ENCODE measurements at places on chromosomes 2 and 18.

DNA sequence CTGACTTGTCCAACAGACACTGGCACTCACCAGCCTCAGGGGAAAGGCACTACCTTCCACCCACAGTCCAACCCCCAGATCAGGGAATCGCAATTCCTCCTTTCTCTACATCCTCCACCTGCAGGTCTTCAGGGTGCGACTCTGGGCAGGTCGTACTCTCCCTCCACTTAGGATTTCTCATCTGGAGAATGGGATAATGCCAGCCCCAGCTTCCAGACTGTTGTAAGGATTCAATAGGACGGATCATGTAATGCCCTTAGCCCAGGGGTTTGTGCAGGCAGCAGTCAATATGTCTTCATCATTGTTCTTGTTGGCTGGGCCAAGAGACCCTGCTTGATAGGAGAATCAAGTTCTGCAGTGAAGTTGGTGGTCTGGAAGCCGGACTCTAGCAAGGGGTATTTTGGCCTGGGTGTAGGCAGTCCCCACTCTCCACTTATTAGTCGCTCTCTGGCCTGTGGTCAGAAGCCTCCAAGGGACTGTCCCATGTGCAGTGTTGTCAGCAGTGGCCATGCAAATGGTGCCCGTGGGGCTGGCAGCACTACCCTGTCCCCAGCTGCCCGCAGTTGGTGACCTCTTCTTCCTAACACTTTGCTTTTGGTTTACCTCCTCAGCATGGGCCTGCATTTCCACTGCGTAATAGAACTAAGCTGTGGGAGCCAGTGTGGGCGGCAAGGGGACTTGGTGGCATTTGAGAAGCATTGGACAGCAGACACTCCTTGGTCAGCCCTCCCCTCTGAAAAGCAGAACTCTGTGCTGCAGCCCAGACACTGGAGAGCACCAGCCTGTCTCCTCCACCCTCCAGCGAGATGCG is 172.4 kb upstream of the HS6ST1 start:
- H3K4me1 ChIP-seq: peaks cover 7% of the 10 kb centered on the region
- H3K27me3 ChIP-seq: no peaks in the 10 kb centered on the region

- no peaks in the 10 kb centered on the region for H3K4me1 ChIP-seq
- DNase-seq: no peak
- no peak overlapping the region for H3K4me3 ChIP-seq
- H3K27me3 ChIP-seq: no peaks in the 10 kb centered on the region
- H3K27ac ChIP-seq: no peak overlapping the region
- no peaks in the 10 kb centered on the region for H3K36me3 ChIP-seq
These were observed 141.5 kb downstream of the OSR1 start for GRCh38 chr2:19216676-19217602.

DNA sequence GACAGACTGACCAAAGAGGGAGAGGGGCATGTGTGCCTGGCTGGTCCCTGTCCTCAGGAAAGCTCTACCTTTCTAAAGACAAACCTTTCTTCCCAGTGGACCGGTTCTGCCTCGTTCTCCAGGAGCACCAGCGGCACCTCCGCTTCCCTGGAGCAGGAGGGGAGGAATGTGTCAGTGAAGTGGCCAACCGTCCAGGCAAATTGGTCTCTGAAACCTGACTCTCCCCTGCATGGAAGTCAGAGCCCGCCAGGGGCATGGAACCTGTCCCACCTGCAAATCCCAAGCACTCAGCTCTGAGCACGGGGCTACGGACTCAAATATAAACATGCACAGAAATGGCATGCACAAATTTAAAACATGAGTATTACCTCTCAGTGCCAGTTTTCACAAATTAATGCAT is 62.9 kb downstream of the COL6A3 start:
- no peak overlapping the region for H3K4me3 ChIP-seq
- H3K27ac ChIP-seq: peak overlapping the region; percentile 64
- H3K27me3 ChIP-seq: no peaks in the 10 kb centered on the region
- peaks cover 60% of the 10 kb centered on the region for H3K4me1 ChIP-seq
- H3K36me3 ChIP-seq: peaks cover 3% of the 10 kb centered on the region

DNA sequence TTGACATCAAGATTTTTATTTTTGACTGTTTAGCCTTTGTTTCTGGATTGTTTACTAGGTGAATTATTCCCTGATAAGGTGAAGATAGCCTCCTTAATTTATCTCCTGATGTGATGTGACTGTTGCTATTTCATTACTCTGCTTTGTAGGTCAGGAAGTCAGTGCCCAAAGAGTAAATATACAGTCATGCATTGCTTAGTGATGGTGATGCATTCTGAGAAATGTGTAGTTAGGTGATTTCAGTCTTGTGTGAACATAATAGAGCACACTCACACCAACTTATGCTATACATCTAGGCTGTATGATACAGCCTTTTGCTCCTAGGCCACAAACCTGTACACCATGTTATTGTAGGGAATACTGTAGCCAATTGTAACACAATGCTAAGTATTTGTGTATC is 102.4 kb upstream of the THUMPD2 start:
- H3K27ac ChIP-seq: no peak overlapping the region
- DNase-seq: no peak
- no peaks in the 10 kb centered on the region for H3K27me3 ChIP-seq
- no peaks in the 10 kb centered on the region for H3K36me3 ChIP-seq
- H3K4me3 ChIP-seq: no peak overlapping the region

DNA sequence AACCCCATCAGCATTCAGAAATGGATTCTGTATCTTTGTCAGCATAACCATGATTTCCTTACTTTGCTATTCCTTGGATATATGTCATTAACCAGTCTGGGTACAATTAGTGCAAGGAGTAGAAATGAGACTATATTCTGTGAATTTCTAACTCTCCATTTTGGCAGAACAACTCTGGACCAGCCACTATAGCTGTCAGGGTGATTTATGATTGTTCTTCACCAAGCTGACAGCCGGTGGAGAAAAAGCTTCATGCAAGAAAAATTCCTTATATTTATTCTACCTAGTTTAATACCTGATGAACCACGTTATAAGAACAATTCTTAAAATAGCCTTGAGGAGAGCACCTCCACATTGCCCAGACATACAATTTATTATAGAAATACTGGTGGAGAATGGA is 431.2 kb upstream of the TCF4 start:
- H3K27ac ChIP-seq: no peak overlapping the region
- H3K27me3 ChIP-seq: no peaks in the 10 kb centered on the region

- H3K36me3 ChIP-seq: no peaks in the 10 kb centered on the region
- H3K27ac ChIP-seq: no peak overlapping the region
- H3K4me3 ChIP-seq: no peak overlapping the region
- H3K27me3 ChIP-seq: no peaks in the 10 kb centered on the region
- no peak for DNase-seq
These were observed 540.7 kb upstream of the TMEFF2 start for GRCh38 chr2:192735447-192735846.

DNA sequence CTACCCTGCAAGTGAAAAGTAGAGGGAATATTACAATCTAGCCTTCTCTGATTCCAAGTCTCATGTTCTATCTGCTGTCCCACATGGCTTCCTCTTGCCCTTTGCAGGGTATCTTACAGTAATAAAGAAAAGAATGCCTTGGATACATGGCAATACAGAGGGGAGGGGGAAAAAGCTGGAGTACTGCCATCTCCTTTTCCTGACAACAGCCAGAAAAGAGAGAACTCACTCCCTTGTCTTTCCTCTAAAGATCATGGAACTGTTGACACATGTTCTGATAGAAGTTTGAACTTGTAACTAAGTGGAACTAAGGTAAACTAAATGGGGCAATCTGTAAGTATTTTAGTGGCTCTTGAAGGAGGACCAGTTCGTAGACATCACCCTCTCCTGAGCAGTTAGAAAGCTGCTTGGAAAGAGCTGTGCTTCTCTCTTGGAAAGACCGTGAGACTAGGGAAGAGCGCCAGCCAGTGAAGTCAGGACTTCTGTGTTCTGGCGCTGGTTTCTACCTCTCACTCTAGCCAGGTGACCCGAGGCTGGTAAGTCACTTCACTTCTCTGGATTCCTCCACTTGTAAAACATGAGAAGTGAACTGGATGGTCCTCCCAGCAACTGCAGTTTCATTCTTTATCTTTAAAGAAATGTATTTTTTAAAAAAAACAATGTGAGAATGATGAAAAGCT is 242.3 kb upstream of the FOSL2 start:
- peaks cover 19% of the 10 kb centered on the region for H3K4me1 ChIP-seq
- H3K36me3 ChIP-seq: no peaks in the 10 kb centered on the region
- H3K27me3 ChIP-seq: no peaks in the 10 kb centered on the region

GRCh38 chr2:71611781-71612527 is 158.6 kb downstream of the DYSF start:
- no peaks in the 10 kb centered on the region for H3K36me3 ChIP-seq
- H3K27ac ChIP-seq: no peak overlapping the region
- no peak overlapping the region for H3K4me3 ChIP-seq
- no peaks in the 10 kb centered on the region for H3K27me3 ChIP-seq

GRCh38 chr2:197113275-197113711 is 186.8 kb upstream of the PGAP1 start:
- no peak overlapping the region for H3K4me3 ChIP-seq
- H3K36me3 ChIP-seq: no peaks in the 10 kb centered on the region
- H3K4me1 ChIP-seq: peaks cover 10% of the 10 kb centered on the region
- H3K27ac ChIP-seq: no peak overlapping the region

DNA sequence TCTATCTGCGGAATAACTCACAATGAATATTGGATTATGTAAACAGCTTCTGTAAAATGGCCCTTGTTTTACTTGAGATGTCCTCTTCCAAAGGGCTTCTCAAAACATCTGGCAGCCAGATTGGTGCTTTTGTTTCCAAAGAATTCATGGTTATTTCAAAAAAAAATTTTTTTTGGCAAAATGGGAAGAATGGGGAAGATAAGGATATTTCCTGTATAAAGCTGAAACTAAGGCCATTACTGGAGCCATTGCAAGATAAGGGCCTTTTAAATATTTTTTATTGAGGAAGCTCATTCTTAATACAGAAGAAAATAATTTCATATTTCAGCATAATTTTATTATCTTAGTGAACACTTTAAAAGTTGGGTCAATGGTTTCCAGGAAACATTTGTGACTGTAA is 259.1 kb downstream of the GALNT13 start:
- no peak overlapping the region for H3K4me3 ChIP-seq
- no peak overlapping the region for H3K27ac ChIP-seq
- H3K27me3 ChIP-seq: no peaks in the 10 kb centered on the region

GRCh38 chr18:33755931-33756560 is 178.0 kb downstream of the ASXL3 start:
- no peak overlapping the region for H3K27ac ChIP-seq
- H3K36me3 ChIP-seq: no peaks in the 10 kb centered on the region
- no peak for DNase-seq
- no peak overlapping the region for H3K4me3 ChIP-seq
- peaks cover 8% of the 10 kb centered on the region for H3K4me1 ChIP-seq

DNA sequence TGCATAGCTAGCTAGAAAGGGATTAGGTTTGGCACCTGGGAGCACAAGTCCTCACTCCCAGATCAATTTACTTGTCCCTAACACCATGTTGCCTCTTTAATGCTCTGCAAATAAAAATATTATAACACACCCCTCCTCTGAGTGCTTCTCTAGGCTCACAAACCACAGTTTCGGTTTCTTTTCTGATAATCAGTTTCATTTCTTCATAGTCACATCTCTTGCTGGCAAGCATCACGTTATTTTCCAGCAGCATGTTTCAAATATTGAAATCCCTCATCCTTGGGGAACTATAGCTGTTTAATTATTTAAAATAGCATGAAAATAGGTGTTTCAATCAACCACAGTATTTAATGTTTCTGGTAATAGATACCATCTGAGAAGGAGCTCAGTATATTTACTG is 13.9 kb upstream of the SMCHD1 start:
- no peak overlapping the region for H3K4me3 ChIP-seq
- H3K36me3 ChIP-seq: no peaks in the 10 kb centered on the region
- H3K4me1 ChIP-seq: peaks cover 12% of the 10 kb centered on the region
- no peak for DNase-seq
- H3K27me3 ChIP-seq: no peaks in the 10 kb centered on the region
- peak overlapping the region; percentile 51 for H3K27ac ChIP-seq

DNA sequence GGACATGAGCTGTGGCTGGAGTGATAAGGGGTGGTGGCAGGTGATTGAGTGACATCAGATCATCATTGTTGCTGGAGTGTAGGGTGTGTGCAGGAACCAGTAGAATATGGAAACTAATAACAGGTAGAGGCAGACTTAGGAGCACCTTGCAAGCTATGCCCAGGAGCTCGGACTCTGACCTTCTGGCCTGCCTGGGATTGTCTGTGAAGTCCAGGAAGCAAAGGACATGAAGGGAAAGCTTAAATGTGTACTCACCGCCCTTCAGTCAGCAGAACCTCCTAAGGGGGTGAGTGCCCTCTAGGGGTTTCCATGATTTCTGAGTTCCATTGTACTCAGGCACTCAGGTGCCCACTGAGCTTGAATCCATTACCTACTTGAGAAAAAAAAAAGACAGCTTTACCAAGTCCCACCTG is 104.2 kb downstream of the CRIM1 start:
- no peaks in the 10 kb centered on the region for H3K27me3 ChIP-seq
- peaks cover 37% of the 10 kb centered on the region for H3K4me1 ChIP-seq
- H3K36me3 ChIP-seq: no peaks in the 10 kb centered on the region
- no peak overlapping the region for H3K27ac ChIP-seq
- H3K4me3 ChIP-seq: no peak overlapping the region

- no peaks in the 10 kb centered on the region for H3K27me3 ChIP-seq
- no peak overlapping the region for H3K4me3 ChIP-seq
- H3K4me1 ChIP-seq: peaks cover 16% of the 10 kb centered on the region
- H3K36me3 ChIP-seq: no peaks in the 10 kb centered on the region
- H3K27ac ChIP-seq: no peak overlapping the region
These were observed 42.6 kb upstream of the RAPGEF4 start for GRCh38 chr2:172693037-172693436.

DNA sequence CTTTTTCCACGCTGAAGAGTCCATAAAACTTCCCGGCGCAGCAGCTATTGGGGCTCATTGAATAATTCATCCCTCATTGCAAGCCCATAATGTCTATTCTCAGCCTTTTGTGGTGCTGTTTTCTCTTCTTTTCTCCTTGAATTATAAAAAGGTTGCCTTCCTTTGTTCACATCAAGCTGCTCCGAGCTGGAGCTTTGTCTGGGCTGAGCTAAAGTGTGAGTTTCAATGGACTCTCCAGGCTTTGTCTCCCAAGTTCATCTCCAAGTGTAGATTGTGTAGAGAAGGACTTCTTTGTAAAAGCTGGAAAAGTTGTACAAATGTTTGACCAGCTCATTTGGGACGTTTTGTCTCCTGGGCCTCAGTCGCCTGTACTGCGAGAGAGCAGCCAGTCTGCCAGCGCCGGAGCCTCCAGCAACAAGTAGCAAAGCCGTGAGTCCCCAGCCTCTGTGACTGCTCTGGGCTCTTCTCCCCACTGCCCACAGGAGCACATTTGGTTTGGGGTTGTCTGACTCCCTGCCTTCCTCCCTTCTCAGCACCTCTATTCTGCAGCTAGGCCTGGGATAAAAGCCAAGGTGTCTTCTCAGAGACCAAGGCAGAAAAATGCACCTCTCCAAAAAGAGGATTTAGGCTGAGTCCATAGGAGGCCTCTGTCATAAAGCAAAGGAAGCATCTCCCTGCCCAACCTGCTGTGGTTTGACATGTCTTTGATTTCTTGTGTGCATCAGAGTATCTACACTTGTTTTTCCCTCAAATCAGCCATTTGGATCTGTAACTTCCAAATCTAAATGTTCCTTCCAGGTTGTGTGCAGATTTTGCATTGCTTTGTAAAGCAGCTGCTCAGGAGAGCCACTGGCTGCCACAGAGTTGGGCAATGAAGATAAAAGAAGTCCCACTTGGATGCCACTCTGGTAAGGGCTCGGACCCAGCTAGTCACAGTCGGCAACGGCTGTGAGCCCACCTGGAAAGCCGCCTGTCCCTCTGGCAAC is 6.4 kb downstream of the PAX3 start:
- DNase-seq: no peak
- no peak overlapping the region for H3K27ac ChIP-seq
- peaks cover 26% of the 10 kb centered on the region for H3K4me1 ChIP-seq
- H3K4me3 ChIP-seq: no peak overlapping the region
- peaks cover 35% of the 10 kb centered on the region for H3K27me3 ChIP-seq

- DNase-seq: no peak
- H3K27me3 ChIP-seq: no peaks in the 10 kb centered on the region
- no peaks in the 10 kb centered on the region for H3K4me1 ChIP-seq
- no peak overlapping the region for H3K27ac ChIP-seq
- H3K4me3 ChIP-seq: no peak overlapping the region
These were observed 89.9 kb upstream of the CDCA7 start for GRCh38 chr2:173264603-173265366.
